ENCODE measurements at places on chromosomes 1 and 21.

GRCh38 chr1:24900486-24900849, 29.6 kb downstream of the RUNX3 start:
- no peak for DNase-seq

- DNase-seq, result no peak
These were observed 3.8 kb downstream of the ETV3 start for GRCh38 chr1:157134442-157134841.

DNA sequence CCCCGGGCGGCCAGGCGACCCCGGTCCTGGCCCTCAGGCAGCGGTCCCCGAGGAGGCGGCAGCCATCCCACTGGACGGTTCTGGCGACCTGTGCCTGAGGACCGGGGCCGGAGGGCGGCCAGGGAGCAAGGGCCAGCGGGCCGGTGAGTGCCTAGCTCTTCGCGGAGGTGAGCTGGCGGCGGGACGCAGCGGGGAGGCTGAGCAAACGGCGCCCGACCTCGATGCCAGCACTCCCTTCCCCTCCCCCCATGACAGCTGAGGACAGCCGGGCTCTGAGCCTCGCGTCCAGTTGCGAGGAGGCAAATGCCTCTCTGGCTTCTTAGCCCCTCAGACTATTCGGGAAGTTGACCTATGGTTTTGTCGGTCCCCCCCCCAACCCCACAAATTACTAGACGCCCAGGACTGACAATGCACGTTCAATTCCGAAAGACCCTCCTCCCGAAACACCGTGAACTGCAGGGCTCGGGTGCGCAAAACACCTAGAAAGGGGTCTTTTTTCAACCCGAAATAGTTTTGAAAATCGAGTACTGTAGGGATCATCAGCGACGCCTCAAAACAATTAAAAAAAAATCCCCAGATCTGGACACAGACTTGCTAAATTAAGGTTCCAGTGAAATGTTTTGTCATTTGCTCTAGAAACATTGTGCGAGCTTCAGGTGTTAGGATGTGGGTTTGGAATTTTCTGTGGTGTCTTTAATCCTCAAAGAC, 8.3 kb downstream of the CDKN2C start:
- no peak for DNase-seq

- DNase-seq, result no peak
These were observed 259.2 kb downstream of the TOMM20 start for GRCh38 chr1:234869182-234870019.

DNA sequence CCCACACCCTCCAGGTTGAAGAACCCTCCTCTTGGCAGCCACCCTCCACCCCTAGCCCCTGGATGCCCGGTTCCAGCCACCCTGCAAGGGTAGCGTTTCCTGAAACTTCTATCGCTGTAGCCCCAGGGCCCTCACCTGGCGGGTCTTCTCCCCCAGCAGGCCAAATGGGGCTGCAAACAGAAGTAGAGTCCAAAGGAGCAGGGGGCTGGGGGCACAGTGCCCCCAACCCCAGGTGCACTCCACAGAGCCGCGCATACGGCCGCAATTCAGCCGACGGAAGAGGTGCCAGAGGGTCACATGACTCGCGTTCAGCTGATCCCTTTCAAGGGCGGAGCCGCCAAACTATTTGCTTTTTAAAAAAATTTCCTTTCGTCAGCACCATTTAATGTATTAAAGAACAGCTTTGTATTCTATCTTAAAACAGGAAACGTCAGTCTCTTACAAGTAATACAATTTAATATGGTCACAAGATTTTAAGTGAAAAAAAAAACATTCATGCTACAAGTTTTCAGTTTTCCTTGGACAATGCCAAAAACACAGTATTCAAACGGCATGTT, at the start of gene GLMP:
TSS of gene GLMP (minus strand) at position 289 of the 557 bp plus-strand sequence. CDS start at position 255, 34 bp downstream.
- DNase-seq, result no peak

GRCh38 chr1:8120693-8121260, 94.7 kb upstream of the ERRFI1 start:
- no peak for DNase-seq

GRCh38 chr1:93827633-93828366, 51.2 kb downstream of the DNTTIP2 start:
- no peak for DNase-seq

DNA sequence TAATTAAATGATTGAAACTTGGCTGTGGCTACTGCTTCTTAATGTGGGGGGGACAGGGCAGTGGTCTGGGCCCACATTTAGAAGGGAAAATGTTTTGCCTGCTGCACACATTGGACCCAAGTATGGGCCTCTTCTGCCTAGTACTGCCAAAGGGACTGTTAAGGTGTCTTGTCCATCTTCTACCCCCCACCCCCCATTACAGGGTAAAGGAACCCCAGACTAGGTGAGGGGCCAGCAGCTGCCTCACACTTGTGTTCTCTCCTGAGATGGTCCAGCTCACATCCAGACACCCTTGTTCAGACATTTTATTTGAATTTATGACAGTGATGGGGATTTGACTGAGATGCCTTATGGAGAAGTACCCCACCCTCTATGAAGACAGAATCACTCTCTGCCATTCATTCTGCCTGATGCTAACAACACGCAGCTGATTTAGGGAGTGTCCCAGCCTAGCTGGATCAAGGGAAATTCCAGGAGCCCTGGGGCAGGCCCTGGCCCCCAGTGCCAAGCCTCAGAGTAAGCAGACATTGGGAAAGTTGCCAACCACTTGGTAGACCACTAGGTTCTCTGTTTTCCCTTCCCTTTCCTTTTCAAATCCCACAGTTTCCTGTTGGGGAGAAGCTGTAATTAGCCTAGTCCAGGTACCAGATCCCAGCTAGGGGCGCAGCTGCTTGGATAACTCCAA, 42.1 kb downstream of the YARS1 start:
- DNase-seq, result no peak

GRCh38 chr21:41141031-41141457, 26.9 kb upstream of the BACE2 start:
- no peak for DNase-seq

- no peak for DNase-seq
These were observed 45.6 kb downstream of the CRP start for GRCh38 chr1:159668739-159669138.

DNA sequence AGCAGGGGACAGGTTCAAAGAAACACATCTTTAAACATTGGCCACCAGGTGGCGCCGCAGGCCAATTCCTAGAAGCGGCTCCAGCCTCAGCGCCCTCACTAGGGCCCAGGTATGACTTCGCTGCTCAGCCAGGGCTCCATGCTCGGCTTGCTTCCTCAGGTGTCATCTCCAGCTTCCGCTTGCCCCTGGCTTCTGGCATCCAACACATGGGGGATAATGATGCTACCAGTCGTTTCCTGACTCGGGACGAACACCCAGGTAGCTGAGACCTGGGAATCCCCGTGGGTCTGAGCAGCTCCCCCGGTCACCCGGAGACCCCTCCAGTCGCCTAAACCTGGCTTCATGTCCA, 8.5 kb upstream of the MEX3A start:
- DNase-seq, result peak; percentile 76

GRCh38 chr1:88973520-88974137, 18.8 kb downstream of the KYAT3 start:
- DNase-seq, result no peak

GRCh38 chr1:166272851-166273250, 106.0 kb upstream of the FAM78B start:
- no peak for DNase-seq

- DNase-seq, result no peak
These were observed 246.3 kb upstream of the RAB4A start for GRCh38 chr1:229024528-229025130.

DNA sequence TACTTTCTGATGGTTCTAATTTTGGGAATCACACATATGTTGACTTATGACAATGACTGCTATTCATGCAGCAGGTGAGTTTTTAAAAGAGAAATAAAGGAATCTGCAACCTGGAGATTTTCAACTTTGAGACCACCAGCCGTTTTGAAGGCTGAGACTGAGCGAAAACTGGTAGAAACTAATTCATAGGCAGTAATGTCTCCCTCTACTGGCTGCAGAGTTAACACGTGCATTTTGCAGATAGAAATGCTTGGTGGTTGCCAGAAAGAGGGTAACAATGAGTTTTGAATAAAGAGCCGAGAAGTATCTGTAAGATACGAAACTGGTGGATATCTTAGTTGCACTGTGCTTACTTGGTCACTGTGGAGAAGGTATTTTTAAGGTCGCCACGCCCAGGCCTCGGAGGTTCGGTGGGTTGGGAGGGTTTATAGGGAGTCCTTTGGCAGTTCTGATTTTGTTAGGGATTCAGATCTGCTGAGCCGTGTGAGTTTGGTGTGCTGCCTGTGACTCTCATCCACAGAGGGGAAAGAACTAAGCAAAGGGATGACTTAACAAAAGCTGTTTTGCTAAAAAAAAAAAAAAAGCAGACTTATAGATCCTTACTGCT, 83.0 kb downstream of the RYR2 start:
- no peak for DNase-seq

GRCh38 chr1:205582471-205583291, 49.1 kb downstream of the ELK4 start:
- DNase-seq, result no peak

DNA sequence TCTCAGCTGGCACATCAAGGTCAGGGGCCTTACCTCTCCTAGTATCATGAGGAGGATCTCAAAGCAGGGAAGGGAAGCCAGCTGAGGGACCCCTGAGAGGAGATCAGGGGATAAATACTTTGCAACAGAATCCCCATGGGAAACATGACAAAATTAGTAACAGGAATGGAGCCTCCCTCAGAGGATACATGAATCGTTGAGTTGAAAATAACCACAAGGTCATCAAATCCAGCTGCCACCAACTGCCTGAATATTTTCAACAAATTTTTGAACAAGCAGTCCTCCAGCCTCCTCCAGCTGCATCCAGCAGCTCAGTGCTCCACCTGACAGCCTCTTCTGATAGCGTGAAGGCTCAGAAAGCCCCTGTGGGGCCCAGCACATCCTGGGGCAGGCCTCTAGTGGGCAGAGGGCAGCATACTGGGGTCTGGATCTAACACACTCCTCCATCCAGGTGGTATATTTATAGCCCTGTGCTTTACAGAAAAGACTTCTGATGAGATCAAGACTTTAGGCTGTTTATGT, 404.3 kb downstream of the NTNG1 start:
- no peak for DNase-seq

- no peak for DNase-seq
These were observed 1.7 kb downstream of the PADI3 start for GRCh38 chr1:17250601-17251000.

GRCh38 chr1:23793018-23793781, 2.3 kb downstream of the LYPLA2 start:
- DNase-seq, result no peak

DNA sequence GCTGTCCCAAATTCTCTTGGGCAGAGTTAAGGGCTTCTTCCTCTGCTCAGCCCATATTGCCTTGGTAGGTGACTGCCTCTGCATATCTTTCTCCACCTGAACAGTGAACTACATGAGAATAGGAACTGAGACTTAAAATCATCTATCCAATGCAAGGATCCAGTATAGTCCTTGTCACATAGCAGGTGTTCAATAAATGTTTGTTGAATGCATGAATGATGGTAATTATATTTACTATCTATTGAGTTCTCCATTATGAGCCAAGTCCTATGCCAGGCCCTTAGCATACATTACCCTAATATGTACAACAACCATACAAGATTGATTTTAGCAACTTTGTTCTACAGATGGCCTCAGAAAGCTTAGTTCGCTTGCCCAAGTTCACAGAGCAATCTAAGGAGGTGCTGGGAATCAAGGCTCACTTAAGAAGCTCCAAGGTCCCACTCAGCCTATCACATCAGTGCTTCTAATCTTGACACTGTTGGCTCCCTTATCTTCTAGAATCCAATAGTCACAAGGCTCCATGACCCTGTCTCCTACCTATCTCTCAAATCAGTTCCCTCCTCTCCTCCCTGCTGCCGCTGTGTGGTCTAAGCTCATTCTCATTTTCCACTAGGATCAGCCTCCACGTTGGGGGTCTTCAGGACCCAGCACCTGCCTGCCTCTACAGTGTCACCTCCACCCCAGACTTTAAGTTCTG, 2.2 kb upstream of the CDK18 start:
- DNase-seq, result no peak

DNA sequence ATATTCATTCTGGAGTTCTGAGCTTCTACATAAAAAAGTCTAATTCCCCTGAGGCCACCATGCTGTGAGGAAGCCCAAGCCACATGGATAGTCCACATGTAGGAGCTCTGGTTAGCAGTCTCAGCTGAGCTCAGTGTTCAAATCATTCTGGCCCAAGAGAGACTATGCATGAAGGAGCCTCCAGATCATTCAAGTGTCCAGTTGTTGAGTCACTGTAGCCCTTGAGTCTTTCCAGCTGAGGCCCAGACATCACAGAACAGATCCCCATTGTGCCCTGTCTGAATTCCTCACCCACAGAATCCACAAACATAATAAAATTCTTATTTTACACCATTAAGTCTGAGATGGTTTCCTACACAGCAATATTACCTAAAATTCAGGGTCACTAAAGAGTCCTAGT, 107.0 kb upstream of the NGF start:
- DNase-seq, result no peak

DNA sequence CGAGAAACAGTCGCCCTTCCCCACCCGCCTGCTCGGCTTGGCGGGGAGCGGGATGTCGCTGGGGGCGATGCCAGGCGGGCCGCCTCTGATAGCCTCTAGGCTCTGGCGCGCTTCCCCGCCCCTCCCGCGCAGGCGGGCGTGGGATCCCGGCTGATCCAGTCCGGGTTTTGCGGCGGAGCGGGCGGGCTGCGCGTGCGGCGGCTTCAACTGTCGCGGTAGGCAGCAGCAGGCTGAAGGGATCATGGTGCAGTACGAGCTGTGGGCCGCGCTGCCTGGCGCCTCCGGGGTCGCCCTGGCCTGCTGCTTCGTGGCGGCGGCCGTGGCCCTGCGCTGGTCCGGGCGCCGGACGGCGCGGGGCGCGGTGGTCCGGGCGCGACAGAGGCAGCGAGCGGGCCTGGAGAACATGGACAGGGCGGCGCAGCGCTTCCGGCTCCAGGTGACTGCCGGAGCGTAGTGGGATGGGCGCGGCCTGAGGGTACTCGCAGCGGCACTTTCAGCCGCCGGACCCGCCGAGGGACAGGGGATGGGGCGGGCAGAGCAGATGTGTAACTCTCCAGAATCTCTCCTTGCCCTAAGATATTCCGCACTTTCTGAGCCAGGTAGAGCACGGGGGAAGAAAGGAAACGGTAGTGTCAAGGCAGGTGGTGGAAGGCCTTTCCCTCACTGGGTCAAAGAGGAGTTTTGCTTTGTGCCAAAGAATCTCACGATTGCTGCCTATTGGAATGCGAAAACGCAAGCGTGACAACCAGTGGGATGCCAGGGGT, at the start of gene FAAH:
TSS of gene FAAH (plus strand) at position 210 of the 764 bp plus-strand sequence. CDS start at position 242, 32 bp downstream.
- peak; percentile 19 for DNase-seq

GRCh38 chr1:117093091-117093534, 28.4 kb downstream of the TRIM45 start:
- DNase-seq, result no peak

DNA sequence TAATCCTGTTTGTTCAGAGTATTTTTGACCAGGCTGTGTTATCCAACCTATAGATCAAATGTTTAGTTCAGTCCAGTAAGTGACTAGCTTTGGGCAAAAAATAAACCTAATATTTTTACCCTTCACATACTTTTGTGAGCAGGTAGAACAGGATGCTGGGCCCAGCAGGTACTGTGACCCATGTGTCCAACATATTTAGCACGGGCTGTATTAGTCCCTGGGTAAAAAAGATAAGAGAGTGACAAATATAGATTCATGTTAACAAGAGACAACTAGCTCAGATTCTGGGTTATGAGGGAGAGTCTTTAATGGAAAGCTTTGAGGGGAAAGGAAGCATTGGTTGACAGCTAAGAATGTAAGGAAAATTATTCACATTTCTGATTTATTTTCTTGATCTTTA, 43.1 kb downstream of the OLFM3 start:
- no peak for DNase-seq

Data from stimulated activated CD4-positive, alpha-beta T cell treated with anti-CD3 and anti-CD28 coated beads, Interleukin-1b, Interleukin-23, amount 100 ng/mL, for 1 hour (primary cell).